Tibial nerve (tissue), 4 donors: ENCODE measurements at places on chromosomes 11 and 22.

GRCh38 chr11:57543593-57543992 is 6.2 kb downstream of the SMTNL1 start:
- no peak for DNase-seq

DNA sequence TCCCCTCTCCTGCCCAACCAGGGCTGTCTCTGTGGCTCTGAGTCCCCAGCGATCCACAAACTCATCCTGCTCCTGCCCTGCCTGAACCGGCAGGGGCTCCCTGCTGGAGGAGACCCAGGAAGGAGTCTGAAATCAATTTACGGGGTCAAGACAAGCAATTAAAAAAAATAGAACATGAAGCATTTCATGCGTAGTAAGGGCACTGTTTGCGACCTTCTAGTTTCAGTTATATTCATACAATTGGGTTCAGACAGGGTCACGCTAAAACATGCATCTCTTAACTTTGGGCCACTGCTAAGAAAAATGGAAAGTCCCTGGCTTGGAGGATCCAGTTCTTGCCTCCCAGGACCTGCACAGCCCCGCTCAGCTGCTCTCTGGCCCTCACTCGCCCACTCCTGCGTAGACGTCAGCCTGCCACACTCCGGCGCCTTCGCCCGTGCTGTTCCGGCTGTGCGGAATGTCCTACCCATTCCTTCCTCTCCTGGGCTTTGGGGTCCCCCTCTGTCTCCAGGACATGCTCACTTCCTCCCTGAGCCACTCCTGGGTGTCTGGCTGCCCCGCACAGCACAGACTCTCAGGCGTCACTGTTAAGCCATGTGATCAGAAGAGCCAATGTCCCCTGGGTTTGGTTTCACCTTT is 12.8 kb downstream of the NFAM1 start:
- no peak for DNase-seq

GRCh38 chr22:22390989-22391388 is 117.6 kb downstream of the ZNF280B start:
- no peak for DNase-seq

DNA sequence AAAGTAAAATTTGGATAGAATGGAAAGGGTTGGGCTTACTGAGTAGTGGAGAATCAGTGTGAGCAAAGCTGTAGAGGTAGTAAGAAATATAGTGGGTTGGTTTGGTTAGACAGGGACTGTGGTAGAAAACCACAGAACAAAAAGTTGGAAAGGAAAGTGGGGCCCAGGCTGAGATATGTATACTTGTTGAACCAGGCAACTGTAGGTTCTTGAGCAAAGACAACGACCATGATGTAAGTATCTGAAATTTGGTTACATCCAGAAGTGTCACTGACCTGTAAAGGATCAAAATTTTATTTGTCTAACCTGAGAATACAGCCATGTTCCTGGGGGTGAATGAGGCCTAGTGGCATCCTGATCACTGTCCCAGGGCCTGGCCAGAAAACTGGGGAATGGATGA is 114.1 kb downstream of the STIM1 start:
- no peak for DNase-seq

DNA sequence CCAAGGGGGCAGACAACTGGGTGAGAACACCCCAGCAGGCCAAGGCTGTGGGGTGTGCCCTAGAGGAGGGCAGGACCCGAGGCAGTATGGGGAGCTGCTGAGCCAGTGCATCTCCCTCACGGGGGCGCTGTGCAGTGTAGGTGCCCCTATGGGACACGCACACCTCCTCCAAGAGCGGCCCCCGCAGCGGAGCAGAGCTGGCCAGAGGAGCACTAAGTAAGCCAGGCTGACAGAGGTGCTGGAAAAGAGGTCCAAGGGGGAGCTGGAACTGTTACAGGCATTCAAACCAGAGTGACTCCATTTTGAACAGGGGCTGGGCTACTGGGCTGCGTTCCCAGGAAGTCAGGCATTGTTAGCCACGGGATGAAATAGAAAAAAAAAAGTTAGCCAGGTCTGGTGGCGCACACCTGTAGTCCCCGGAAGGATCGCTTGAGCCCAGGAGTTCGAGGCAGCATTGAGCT is 41.8 kb downstream of the TST start:
- peak; percentile 21 for DNase-seq

DNA sequence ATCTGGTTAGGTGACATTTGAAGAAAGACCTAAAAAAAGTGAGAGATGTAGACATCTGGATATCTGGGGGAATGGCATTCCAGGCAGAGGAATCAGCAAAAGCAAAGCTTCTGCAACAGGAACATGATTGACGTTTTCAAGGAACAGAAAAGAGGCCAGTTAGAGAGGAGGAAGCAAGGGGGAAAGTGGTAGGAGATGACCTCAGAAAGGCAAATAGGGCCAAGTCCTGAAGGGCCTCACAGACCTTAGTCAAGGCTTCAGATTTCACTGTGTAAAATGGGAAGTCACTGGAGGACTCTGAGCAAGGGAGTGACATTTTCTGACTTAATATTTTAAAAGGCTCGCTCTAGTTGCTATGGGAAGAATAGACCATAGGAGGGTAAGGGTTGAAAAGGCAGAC is 9.7 kb downstream of the DEUP1 start:
- DNase-seq: no peak

GRCh38 chr11:44488165-44488965 is 77.1 kb upstream of the CD82 start:
- DNase-seq: no peak

DNA sequence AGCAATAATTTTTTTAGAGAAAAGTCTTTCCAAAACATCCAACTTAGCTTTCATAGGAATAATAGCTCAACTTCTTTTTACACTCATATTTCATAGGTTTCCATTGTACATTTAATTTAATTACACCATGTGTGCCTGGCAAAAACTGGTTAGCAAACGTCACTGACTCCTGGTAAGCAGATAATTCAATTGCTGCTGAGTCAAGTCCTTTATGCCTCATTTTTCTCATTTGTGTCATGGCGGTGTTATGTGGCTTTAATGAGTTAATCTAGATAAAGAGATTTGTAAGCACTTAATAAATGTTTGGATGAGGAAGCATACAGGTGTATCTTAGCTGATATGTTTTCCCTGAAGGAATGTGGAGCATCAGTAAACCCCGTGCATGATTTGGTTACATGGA is 41.2 kb upstream of the PAK1 start:
- no peak for DNase-seq

DNA sequence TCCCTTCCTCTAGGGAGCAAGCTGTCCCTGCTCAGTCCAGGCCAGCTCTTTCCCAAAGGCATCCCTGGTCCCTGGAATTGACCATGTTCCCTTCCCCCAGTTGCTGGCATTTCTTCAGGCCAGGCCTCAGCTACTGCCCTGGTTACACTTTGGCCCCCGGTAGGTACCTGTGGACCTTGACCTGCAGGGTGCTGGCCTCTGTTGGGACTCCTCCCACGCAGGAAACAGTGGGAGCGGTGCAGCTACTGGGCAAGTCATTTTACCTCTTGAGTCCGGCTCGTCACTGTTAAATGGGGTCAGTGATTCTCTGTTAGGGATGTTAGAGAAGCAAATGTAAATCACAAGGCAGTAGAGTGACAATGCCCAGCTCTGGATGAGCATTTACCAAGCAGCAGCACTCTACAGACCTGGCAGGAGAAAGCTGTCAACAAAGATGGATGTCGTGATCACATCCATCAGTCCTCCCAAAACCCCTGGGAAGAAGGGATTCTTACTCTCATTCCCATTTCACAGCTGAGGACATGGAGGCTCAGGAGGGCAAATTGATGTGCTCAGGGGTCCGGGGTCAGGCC is 16.9 kb downstream of the MYO7A start:
- no peak for DNase-seq

- DNase-seq: no peak
Observed at GRCh38 chr11:95093548-95093947, 3.9 kb downstream of the ENDOD1 start.

DNA sequence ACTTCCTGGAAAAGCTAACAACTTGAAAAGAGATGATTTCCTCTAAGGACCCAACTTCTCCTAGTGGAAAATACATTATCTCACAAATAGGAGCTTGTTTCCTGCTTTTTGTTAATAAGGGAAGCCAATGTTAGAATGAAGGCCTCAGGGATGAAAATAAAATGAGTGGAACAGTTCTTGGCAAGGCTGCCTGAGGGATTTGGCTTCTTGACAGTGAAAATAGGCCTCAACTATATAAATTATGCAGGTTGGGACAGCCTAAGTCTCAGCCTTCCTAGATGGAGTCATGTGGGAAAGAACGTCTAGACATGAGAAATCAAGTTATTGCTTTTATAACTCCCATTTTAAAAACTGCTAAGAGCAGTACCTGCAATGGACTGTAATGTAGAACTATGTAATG is 92.8 kb upstream of the FIBIN start:
- no peak for DNase-seq

DNA sequence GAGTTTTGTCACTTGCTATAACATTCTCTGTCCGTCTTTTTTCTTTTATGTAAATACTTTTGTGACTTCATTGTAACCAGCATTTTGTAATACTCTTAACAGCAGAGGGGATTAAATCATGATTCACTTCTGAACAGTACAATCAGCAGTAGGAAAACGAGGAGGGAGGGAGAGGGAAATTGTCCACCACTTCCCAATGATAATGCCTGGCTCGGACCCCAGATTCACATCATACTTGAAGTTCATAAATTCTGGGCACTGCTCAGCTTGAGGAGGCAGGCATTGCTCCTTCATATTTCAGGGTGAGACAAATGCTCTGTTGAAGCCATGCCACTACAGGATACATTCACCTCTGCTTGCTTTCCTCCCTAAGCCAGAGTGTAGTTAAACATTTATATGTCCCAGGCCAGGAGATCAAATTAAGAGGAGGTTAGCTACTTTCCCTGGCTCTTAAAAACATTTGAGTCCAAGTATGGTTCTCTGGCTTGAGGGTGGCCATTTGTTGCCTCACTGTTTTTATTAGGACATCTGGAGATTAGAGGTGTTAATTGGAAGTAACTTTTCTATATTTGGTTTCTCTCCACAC is 129.0 kb upstream of the LDLRAD3 start:
- no peak for DNase-seq

- DNase-seq: no peak
Observed at GRCh38 chr11:131653260-131653659, 282.8 kb downstream of the NTM start.

GRCh38 chr22:24144056-24144777 is 37.1 kb upstream of the SUSD2 start:
- DNase-seq: no peak
